ENCODE measurements at places on chromosomes 1 and 21. TPM values are rescaled to one million over a fixed set of nuclear protein-coding genes. Genes with fewer than 3 reads are reported as not detected.

C2CD2 gene
- 15.6 TPM for polyA plus RNA-seq

LAX1 gene
- polyA plus RNA-seq, result not detected

KPRP gene
- polyA plus RNA-seq, result not detected

AADACL3 gene
- polyA plus RNA-seq, result not detected

TAL1 gene
- polyA plus RNA-seq, result not detected

BATF3 gene
- polyA plus RNA-seq, result 3.0 TPM

HAX1 gene
- polyA plus RNA-seq, result 117 TPM

All from IMR-90 (cell line).